ENCODE measurements at places on chromosomes 13 and 19. TPM values are rescaled to one million over a fixed set of nuclear protein-coding genes. Genes with fewer than 3 reads are reported as not detected.

- H3K36me3 ChIP-seq, result no peaks in the 10 kb centered on the region
- no peak overlapping the region for H3K27ac ChIP-seq
- no peak overlapping the region for H3K4me3 ChIP-seq
- no peak for DNase-seq
These were observed 110.2 kb upstream of the GJB6 start for GRCh38 chr13:20342311-20342710.

Gene CD22
- 3.5 TPM for total RNA-seq

DNA sequence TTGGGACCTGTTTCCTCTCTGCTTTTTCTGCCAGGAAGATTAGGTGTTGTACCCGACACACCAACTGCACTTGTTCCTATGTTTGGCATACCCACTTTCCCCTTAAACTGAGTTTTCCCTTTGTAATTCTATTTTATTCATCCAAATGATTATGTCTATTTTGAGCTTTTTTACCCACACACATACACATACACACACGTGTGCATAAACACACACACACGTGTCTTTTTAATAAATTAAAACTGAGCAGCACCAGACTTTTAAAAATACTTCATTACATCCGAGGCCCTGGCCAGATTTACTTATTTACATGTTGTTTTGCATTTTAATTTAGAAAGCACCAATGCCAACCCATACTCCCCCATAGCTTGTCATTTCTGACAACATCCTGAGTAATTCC, 350.0 kb downstream of the DNAJC15 start:
- no peaks in the 10 kb centered on the region for H3K36me3 ChIP-seq
- no peaks in the 10 kb centered on the region for H3K27me3 ChIP-seq
- peaks cover 3% of the 10 kb centered on the region for H3K4me1 ChIP-seq
- no peak for DNase-seq

- H3K27me3 ChIP-seq, result no peaks in the 10 kb centered on the region
- H3K36me3 ChIP-seq, result no peaks in the 10 kb centered on the region
- peak; percentile 53 for DNase-seq
- no peak overlapping the region for H3K4me3 ChIP-seq
These were observed 4.9 kb downstream of the CSNK1G2 start for GRCh38 chr19:1945899-1946298.

DNA sequence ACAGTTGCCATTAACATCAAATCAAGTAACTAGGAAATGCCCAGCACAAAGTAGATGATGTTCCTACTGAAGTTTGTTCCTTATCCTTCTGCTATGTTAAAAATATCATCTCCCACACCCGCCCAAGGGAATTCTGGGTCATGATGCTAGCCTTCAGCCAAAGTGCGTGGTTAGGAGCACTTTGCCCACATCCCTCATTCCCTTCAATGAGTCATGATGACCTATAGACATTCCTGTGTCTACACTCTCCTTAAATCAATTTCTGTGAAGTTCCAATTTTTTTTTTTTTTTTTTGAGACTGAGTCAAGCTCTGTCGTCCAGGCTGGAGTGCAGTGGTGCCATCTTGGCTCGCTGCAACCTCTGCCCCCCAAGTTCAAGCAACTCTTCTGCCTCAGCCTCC, 17.0 kb downstream of the RXFP2 start:
- no peaks in the 10 kb centered on the region for H3K36me3 ChIP-seq
- no peaks in the 10 kb centered on the region for H3K4me1 ChIP-seq
- no peak overlapping the region for H3K27ac ChIP-seq
- no peak for DNase-seq
- H3K4me3 ChIP-seq, result no peak overlapping the region

DNA sequence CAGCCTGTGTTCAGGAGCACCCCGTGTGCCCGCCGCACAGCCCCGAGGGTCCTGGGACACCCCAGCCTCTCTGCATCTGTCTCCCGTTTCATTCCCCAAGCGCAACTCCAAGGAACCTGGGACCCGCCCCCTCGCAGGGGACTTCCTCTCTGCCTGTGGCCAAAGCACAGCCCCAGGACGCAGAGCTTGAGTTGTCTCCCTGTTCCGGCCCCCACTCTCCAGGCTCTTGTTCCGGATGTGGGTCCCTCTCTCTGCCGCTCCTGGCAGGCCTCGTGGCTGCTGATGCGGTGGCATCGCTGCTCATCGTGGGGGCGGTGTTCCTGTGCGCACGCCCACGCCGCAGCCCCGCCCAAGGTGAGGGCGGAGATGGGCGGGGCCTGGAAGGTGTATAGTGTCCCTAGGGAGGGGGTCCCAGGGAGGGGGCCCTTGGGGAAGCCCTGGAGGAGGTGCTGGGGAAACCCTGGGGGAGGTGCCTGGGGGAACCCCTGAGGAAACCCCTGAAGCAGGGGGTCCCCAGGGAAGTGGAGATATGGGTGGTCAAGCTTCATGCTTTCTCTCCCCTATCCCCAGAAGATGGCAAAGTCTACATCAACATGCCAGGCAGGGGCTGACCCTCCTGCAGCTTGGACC, 1.3 kb downstream of the HCST start:
- DNase-seq, result peak; percentile 78
- no peaks in the 10 kb centered on the region for H3K27me3 ChIP-seq
- H3K4me1 ChIP-seq, result no peaks in the 10 kb centered on the region
- no peak overlapping the region for H3K4me3 ChIP-seq
- no peaks in the 10 kb centered on the region for H3K36me3 ChIP-seq
- H3K27ac ChIP-seq, result peak overlapping the region; percentile 45

GRCh38 chr19:52533901-52534300, 6.4 kb downstream of the ZNF808 start:
- H3K4me3 ChIP-seq, result no peak overlapping the region
- H3K36me3 ChIP-seq, result no peaks in the 10 kb centered on the region
- H3K4me1 ChIP-seq, result peaks cover 6% of the 10 kb centered on the region
- peak; percentile 13 for DNase-seq
- peak overlapping the region; percentile 19 for H3K27ac ChIP-seq

- no peaks in the 10 kb centered on the region for H3K4me1 ChIP-seq
- peaks cover 4% of the 10 kb centered on the region for H3K27me3 ChIP-seq
- no peak for DNase-seq
These were observed 29.5 kb downstream of the TMEM255B start for GRCh38 chr13:113788413-113789135.

Gene CEACAM6
- 16.0 TPM for total RNA-seq

- peaks cover 14% of the 10 kb centered on the region for H3K4me1 ChIP-seq
- H3K4me3 ChIP-seq, result no peak overlapping the region
- H3K27me3 ChIP-seq, result no peaks in the 10 kb centered on the region
These were observed 7.7 kb downstream of the EPS15L1 start for GRCh38 chr19:16463991-16464575.

DNA sequence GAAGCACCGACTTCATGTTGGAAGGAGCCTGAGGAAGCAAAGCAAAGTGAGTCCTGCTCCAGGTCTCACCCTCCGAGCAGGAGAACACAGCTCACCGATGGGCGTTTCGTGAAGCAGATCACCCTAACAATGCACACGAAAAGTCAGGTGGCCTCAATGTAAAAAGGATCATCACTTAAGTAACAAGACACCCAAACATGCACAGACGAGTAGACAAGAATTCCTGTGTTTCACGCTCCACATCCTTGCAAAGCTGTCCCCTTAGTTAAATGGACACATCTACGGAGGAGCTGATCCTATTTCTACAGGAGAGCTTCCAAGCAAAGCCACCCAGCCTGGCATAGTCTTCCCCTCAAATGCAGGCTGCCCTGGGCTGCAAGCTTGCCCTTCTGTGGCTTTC, 66.2 kb downstream of the SLC15A1 start:
- no peak overlapping the region for H3K4me3 ChIP-seq
- H3K27ac ChIP-seq, result no peak overlapping the region
- H3K36me3 ChIP-seq, result no peaks in the 10 kb centered on the region
- no peaks in the 10 kb centered on the region for H3K4me1 ChIP-seq
- no peaks in the 10 kb centered on the region for H3K27me3 ChIP-seq

DNA sequence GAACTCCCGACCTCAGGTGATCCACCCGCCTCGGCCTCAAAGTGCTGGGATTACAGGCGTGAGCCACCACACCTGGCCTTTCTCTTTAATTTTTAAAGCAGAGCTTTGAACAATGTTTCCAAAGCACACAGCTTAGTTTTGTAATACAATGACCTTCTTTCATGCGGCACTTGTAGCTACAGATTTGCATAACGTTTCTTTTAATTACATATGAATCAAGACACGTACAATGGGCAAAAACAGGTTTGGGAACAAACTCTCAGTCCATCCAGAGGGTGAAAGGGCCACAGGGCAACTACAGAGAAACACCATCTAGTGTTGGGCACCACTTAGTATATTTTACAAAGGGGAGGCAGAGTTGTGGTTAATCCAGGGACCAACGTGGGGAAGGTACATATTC, 19.0 kb upstream of the S1PR4 start:
- no peak for DNase-seq
- no peak overlapping the region for H3K27ac ChIP-seq
- H3K36me3 ChIP-seq, result no peaks in the 10 kb centered on the region
- H3K4me3 ChIP-seq, result no peak overlapping the region

- peaks cover 9% of the 10 kb centered on the region for H3K36me3 ChIP-seq
- H3K27me3 ChIP-seq, result no peaks in the 10 kb centered on the region
- DNase-seq, result no peak
- no peak overlapping the region for H3K4me3 ChIP-seq
These were observed 11.6 kb upstream of the ZNF544 start for GRCh38 chr19:58217069-58217481.

DNA sequence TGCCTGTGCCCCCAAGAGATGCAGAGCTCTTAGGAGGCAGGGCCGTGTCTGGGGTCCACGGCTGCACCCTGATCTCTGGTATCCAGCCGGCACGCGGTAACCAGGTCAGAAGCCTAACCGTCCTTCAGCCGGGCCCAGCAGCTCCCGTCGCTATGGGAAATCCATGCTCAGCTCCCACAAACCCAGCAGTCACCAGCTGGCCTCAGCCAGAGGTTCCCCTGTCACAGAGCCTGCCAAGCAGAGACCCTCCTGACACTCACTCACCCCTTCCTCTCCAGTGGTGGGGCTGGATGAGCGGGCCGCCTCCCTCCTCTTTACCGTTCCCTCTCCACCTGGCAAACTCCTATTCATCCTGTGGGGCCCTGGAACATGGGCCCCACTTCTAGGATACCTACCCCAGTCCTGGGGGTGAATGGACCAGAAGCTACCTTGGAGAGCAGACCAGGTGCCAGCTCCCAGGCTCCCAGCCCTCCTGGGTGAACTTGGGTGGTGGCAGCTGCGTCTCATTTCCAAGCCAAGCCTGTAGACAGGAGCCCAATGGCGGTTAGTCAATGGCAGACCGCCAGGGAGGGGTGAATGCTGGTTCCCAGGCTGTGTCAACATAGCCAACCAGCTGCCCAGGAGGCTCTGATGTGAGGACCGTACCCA, 21.4 kb upstream of the TCF3 start:
- peaks cover 67% of the 10 kb centered on the region for H3K27me3 ChIP-seq
- no peak overlapping the region for H3K27ac ChIP-seq
- peaks cover 13% of the 10 kb centered on the region for H3K4me1 ChIP-seq
- H3K36me3 ChIP-seq, result no peaks in the 10 kb centered on the region

Gene CGB8
- total RNA-seq, result 0.50 TPM

GRCh38 chr13:19836472-19836871, 27.0 kb downstream of the ZMYM5 start:
- H3K27me3 ChIP-seq, result no peaks in the 10 kb centered on the region
- no peak overlapping the region for H3K4me3 ChIP-seq
- no peak for DNase-seq
- H3K36me3 ChIP-seq, result no peaks in the 10 kb centered on the region

Gene ZNF610
- total RNA-seq, result 4.1 TPM

DNA sequence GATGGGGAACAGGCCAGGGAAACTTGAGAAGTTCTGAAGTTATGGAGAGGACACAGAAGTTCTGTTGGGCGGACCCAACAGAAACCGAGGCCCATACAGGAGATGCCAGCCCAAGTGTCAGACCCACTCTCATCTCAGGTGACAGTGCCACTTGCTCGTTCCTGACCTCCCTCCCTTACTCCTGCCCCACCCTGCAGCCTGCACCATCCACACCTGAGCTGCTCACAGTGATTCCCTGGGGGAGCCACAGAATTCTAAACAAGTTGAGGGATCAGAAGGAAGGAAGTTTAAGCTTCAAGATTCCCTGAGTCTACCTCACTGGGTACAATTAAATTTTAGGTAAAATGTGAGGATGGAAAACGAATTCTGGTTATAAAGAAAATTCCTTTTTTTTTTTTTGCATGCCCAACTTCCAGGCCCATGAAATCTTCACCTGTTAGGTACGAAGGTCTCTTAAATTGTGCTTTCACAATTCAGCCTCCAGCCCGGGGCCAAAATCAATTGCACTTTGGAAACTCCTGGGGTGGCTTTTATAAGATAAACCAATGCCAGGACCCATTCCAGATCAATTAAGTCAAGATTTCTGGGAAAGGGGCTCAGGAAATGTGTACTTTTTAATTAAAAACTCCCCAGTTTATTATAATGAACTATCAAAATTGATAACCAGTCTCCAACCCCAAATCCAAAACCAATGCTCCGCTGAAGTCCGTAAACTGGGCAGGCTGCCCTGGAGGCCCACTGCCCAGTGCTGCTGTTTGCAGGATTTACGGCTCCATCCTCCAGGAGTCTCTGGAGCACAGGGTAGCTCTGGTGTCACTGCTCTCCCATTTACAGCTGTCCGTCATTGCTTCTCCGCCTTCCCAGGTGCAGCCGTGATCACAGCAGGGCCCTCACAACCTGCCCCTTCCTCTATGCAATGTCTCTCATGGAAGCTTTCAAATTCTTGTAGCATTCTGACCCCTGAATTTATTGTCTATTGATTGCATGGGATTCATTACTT, 643.5 kb downstream of the UQCRFS1 start:
- H3K27ac ChIP-seq, result no peak overlapping the region
- no peaks in the 10 kb centered on the region for H3K36me3 ChIP-seq
- H3K4me3 ChIP-seq, result no peak overlapping the region

GRCh38 chr13:97324115-97324514, 102.0 kb downstream of the MBNL2 start:
- H3K27me3 ChIP-seq, result no peaks in the 10 kb centered on the region
- no peak for DNase-seq
- no peaks in the 10 kb centered on the region for H3K36me3 ChIP-seq
- no peaks in the 10 kb centered on the region for H3K4me1 ChIP-seq
- H3K4me3 ChIP-seq, result no peak overlapping the region

DNA sequence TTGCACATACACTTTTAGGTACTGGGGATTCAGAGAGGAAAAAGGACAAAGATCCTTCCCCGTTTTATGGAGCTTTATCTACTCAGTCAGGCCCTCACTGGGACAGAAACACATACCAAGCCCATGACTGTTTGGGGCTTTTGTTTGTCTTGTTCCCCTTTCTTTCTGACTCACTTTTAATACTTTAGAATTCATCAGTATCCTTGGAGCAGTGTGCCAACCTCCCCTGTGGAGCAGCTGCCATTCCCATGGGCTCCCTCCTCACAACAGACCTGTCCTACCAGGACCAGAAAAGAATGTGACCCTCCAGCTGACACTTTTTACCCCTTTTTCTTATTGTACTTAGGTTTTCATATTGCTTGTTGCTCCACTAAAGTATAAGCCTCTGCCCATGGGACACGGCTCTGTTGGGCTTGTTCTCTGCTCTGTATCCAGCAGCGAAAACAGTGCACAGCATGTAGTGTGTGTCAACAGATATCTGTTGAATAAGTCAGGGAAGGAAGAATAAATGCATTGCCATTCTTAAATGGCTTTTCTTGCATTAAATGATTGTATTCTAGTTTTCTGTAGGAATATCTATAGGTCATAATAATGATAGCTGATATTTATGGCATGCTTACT, 431.1 kb downstream of the EFNB2 start:
- no peaks in the 10 kb centered on the region for H3K36me3 ChIP-seq
- peaks cover 41% of the 10 kb centered on the region for H3K4me1 ChIP-seq
- peak overlapping the region; percentile 92 for H3K27ac ChIP-seq
- no peaks in the 10 kb centered on the region for H3K27me3 ChIP-seq
- DNase-seq, result peak; percentile 33
